ENCODE measurements at places on chromosomes 3 and 15.

DNA sequence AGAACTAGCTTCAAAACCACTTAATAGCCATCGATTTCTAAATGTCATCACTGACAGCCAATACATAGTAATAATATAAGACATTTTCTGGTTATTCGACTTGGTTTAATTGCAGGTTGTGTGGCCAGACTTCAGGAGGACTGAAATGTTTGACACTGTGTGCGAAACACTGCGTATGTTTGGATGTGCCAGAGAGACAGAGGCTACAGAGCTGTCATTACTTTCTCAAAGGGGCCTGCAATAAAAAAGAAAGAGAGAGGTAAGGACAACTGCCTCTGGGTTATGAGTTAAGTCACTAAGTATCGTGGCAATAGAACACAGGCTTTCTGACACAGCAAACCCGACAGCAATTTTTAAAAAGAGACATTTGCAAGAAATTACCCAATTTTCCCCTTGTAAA, 882 bp downstream of the LMOD3 start:
- no peak for DNase-seq

DNA sequence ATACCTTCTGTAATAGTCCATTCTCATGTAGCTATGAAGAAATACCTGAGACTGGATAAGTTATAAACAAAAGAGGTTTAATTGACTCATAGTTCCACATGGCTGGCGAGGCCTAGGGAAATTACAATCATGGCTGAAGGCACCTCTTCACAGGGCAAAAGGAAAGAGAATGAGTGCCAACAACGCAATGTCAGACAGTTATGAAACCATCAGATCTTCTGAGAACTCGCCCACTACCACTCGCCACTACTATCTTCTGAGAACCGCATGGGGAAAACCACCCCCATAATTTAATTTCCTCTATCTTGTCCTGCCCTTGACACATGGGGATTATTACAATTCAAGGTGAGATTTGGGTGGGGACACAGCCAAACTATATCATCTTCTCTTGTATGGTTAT, 406.8 kb upstream of the CBLB start:
- no peak for DNase-seq

GRCh38 chr3:119469418-119470189, 841 bp downstream of the POGLUT1 start:
- no peak for DNase-seq

DNA sequence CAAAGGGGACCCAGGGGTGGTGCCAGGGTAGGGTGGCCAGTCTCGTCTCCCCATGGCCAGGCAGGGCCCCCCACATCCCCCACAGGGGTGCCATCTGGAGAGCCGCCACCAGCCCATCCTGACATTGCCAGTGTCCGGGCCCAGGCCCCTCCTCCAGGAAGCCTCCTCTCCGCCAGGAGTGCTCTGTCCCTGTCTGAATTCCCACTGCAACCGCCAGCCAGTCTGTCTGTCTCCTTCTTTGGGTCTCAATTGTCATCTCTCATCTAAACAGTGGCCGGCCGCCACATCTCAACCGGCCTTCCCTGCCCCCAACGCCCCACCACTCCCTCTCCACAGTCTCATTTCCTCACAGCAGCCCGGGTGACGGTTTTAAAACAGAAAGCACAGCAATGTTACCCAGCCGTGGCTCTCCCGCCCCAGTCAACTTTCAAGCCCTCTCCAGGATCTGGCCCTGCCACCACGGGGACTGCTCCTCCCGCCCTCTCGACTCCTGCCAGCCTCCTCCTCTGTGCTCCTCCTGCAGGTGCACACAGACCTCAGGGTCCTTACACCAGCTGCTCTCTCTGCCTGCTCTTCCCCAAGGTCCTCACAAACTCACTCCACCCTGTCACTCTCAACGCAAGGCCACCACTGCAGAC, 57.0 kb downstream of the IQSEC1 start:
- no peak for DNase-seq

GRCh38 chr3:188739511-188739910, 432.3 kb upstream of the TPRG1 start:
- no peak for DNase-seq

GRCh38 chr15:57036352-57036751, 117.9 kb downstream of the TCF12 start:
- DNase-seq: no peak

- DNase-seq: no peak
These were observed 69.5 kb upstream of the CMC1 start for GRCh38 chr3:28171962-28172361.

DNA sequence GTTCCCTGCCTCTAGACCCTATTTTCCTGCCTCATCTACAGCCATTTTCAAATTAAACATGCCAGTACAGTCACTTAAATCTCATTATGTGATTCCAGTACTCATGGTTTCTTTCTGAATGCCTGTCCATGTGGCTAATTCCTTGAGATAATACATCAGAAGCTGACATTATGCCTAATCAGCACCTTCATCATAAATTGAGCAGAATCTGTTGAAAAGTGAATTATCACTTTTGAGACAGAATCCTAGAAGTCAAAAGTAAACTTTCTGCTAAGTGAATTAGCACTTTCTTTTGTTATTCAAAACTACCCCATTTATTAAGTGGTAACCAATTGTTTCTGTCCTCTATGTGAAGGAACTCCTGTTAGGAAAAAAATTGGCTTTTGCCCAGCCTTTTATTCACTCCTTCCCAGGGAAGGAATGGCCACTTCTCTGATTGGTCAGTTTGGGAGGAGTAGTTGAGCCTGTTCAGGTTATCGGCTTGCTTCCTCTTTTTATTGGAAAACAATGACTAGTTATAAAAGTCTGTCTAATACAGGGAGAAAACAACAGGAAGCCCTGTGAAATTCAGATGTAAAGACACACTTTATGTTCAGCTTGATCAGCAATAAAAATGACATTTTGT, 40.5 kb downstream of the OSTN start:
- DNase-seq: no peak

GRCh38 chr3:23495507-23495906, 292.4 kb downstream of the UBE2E2 start:
- DNase-seq: peak; percentile 6

- DNase-seq: no peak
These were observed 34.1 kb upstream of the RASGRP1 start for GRCh38 chr15:38598749-38599148.

DNA sequence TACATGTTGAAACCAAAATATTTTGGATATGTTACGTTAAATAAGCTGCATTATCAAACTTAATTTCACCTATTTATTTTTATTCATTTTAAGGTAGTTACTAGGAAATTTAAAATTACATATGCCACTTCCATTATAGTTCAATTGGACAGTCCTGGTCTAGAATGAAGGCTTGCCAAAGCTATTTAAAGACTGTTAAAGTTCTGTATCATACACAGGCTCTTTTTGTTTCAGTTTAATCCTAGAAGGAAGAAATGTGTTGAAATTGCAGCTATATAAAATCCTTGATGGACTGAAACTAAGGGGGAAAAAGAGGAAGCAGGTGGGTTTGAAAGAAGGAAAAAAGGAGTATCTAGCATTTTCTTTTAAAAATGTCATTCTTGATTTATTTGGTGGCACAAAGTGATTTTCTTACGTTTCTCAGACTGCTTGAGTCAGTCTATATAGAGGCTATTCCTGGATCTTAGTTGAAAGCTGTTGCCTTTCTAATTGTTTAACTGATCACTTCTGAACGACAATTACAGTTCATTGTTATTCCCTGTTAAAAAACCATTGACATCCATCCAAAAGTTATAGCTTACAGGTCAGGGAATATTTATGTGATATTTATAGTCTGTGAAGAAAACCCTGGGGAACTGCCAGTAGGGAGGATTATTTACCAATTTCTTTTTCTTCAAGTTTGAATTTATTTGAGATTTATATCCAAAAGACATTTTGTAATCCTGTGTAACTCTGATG, 195.0 kb downstream of the RORA start:
- DNase-seq: no peak

GRCh38 chr3:120064641-120065040, 29.6 kb downstream of the GSK3B start:
- DNase-seq: no peak

- no peak for DNase-seq
These were observed 8.4 kb downstream of the UPK1B start for GRCh38 chr3:119181765-119182164.

- DNase-seq: no peak
These were observed 3.0 kb upstream of the RYK start for GRCh38 chr3:134253475-134254226.

DNA sequence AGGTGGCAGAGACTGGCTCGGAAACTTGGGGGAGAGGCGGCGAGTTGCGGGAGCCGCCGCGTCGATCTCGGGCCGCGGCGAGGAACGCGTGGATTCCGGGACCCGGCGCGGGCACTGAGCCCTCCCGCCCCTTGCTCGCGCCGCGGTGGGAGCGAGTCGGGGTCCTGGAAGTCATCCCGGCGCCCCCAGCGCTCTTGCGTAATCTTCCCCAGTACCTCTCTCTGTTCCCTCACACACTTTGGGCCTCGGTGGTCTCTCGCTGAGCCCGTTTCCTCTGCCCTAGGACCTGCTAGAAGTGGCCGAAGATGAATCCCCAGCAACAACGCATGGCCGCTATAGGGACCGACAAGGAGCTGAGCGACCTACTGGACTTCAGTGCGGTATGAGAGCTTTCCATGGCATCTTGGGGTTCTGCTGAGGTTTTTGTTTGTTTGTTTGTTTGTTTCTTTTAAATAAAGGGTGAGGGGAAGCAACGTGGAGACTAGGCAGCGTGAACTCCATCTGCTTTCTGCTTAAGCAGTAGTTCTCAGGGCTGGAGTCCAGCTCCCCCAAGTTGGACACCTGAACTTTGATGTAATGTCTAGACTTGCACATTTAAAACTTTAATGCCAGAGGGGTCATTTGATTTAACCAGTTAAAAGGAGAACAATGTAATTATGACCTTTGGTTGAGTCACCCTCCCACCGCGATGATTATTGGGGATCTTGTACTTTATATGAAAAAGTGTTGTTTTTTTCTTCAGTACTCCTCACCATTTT, 1.3 kb downstream of the TCF12 start:
- DNase-seq: no peak

GRCh38 chr3:23748398-23749110, 57.2 kb upstream of the UBE2E1 start:
- no peak for DNase-seq

DNA sequence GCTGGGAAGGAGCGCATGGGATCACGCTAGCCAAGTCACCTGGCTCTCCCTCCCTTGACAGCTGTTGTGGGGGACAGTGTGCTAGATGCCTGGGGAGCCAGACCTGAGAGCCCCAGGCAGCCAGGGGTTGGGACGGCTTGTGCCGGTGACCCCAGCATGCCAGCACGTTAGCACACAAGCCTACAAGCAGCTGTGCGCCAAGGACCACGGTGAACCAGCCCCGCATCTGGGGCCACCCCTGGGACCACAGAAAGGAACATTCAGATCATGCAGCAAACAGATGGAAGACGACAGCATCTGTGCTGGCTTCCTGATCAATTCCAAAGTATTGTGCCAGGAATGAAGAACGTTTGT, 64.8 kb downstream of the NTRK3 start:
- no peak for DNase-seq

DNA sequence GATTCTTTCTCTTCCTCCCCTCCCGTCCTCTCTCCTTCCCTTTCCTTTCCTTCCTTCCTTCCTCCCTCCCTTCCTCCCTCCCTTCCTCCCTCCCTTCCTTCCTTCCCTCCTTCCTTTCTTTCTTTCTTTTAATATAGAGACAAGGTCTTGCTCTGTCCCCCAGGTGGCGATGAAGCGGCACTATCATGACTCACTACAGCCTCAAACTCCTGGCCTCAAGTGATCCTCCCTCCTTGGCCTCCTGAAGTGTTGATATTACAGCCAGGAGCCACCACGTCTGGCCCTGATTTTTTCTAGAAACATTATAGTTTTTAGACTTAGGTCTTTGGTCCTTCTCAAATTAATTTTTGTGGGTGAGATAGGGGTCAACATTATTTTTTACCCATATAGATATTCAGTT, 15.5 kb downstream of the GRM2 start:
- no peak for DNase-seq

DNA sequence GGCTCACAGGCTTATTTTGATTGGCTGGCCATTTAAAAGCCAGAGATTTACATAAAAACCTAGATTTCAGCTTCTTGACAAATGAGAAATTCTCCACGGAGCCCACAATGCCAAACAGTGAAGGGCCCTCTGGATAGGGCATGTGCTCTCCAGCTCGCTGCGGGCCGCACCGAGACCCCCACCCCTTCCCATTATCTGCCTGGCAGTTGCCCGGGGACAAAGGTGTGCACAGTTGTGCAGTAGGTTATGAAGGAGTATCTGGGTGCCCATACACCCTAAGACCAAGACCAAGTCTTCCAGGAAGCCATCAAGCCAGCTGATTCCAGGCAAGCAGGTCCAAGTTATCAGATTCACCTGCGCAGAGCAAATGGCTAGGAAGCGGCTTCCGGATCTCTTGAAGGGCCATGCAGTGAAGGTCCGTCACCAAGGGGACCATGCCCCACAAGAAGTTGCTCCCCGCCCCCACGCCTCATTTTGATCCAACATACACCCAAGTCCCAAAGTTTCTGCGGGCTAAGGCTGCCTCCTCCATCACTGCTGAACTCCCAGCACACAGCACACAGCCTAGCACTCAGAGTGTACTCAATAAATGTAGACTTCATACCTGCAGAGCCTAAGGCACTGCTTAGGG, 1.3 kb downstream of the MRPS25 start:
- no peak for DNase-seq

DNA sequence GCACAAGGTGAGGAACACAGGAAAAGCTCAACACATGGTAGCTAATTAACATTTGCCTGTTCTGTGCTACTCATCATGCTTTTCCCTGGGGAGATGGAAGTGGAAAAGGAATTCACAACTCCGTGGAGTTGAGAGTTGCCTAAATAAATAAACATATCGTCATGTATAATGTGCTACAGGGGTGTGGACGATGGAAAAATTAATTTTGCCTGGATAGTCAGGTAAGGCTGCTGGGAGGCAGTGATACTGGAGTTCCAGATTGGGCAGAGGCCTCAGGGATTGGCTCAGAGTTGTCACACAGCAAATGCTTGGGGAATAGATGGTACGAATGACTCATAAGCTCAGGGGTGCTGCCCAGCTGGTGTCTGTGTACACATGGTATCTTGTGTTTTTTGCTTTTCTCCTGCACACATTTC, 3.1 kb upstream of the ABHD6 start:
- no peak for DNase-seq

GRCh38 chr3:11619946-11620652, 23.6 kb downstream of the VGLL4 start:
- DNase-seq: no peak

- DNase-seq: peak; percentile 97
These were observed 19.1 kb upstream of the B3GNT5 start for GRCh38 chr3:183233966-183234365.

DNA sequence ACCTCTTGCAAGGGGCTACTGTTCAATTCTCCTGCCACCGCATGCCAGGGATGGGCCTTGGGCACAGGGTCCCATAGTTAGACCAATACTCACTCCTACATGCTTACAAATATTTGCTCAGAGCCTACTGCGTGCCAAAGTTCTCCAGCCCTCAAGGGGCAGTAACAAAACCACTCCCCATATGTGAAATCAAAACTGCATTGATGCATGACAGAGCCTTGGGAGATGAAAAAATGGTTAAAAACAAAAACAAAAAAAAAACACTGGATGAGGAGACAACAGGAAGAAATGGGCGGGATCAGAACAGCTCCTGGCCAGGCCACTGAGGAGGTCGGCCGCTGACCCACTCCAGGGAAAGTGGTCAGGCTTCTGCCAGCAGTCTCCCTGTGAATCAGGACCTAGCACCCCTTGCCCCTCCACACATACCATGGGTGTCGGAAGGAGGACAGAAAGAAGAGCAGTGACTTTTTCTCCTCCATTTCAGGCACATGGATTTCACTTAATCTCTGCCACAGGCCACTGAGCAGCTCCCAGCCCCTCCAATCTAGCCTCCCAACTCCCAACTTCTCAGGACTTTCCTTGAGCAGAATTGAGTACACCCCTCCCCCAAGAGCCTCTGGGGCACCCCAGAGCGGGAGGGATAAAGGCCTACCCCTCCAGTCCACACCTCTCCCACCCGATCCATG, 2.8 kb downstream of the PLXNB1 start:
- DNase-seq: peak; percentile 49

All from COLO829 (cell line).